HFFc6 (cell line): ENCODE measurements at places on chromosomes 4 and X.
A peak's percentile ranks its signal among the peaks of the same experiment; 100 is the strongest.

GRCh38 chr4:17284323-17285175 lies 227.3 kb downstream of the QDPR start:
- DNase-seq: no peak

DNA sequence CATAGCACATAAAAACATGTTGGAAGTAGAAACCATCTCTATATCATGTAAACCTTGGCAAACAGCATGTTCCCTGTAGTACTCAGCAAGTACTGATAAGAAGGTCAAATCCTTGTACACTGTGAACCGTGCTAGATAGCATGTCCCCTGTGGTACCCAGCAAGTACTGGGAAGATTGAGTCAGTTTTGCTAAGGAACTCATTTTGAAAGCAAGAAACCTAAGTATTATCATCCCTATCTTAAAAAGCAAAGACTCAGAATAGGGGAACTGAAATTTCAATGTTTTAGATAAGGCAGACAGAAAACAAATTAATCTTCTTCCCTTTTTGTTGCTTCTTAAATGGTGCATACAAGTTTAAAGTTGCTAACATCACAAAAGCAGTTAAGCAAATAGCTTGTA lies 180.2 kb downstream of the RBM46 start:
- DNase-seq: no peak

DNA sequence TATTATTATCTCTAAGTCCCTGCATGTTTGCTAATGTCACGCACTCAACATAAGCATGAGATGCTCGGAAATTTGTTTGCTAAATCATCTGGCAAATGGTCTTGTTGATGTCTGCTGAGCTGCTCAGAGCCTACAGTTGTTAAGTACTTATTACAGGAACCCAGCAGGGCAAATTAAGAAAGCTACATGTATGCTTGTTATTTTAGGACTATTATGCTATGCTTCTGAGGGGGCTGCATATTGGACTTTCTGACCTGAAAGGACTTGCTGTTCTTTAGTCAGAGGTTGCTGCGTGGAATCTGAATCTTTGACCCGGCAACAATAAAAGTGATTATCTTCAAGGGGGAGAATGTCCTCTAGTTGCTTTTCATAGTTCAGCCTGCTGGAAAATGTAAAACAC lies 36.3 kb upstream of the TENM3 start:
- no peak for DNase-seq

GRCh38 chr4:32658019-32658418 lies 1937.8 kb downstream of the PCDH7 start:
- no peak for DNase-seq

DNA sequence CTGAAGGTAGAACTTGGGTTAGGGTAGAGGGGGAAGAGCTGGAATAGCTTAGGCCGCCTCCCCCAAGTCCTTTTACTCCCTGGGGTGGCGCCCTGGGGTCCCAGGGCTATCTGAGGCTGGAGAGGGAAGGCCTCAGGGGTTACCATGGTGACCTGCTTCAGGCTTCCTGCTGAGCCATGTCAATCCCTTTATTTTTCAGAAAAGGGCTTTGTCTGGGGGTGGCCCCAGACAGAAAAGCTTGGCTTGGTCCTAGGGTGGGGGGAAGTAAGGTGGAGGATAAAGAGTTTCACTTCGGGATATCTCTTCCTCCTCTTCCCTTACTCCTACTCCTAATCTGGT lies 6.3 kb downstream of the EFNB1 start:
- DNase-seq: no peak

DNA sequence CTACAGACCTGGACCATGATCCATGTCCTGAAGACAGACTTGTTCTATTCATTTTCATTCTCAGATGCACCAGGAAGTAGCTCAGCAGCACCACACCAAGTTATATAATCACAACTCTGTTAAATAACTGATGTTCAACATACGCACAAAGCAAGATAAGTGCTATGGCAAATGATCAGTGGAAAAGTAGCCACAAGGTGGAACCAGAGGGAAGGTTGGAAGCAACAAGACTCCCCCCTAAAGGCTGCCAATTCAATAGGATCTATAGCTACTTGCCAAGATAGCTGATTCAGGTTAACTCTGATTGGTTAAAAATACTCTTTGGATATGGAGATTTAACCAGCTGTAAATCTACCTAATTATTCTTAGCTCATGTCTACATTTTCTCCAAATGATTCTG lies 23.7 kb upstream of the FAM47B start:
- DNase-seq: peak; percentile 69

GRCh38 chrX:23699636-23700194 lies 32.4 kb downstream of the PRDX4 start:
- DNase-seq: no peak

DNA sequence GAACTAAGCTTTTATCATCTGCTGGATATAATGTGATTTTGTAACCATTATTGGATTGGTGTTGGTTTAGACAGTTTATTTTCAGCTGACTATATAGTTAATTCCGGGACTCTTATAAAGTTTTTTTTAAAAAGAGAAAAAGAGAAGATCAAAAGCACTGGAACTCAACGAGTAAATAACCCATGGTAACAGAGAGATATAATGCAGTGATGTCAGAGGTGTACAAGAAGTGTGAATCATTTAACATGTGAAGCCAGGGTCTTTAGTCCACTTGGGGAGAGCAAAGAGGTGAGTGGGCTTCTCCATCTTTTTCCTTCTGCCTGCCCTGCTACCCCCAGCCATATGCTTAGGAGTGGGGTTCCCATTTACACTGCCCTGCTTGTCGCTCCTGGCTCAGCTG lies 3.2 kb downstream of the TMEM165 start:
- DNase-seq: no peak

- peak; percentile 3 for DNase-seq
These were observed 30.1 kb upstream of the RBMX start for GRCh38 chrX:136910565-136911035.

DNA sequence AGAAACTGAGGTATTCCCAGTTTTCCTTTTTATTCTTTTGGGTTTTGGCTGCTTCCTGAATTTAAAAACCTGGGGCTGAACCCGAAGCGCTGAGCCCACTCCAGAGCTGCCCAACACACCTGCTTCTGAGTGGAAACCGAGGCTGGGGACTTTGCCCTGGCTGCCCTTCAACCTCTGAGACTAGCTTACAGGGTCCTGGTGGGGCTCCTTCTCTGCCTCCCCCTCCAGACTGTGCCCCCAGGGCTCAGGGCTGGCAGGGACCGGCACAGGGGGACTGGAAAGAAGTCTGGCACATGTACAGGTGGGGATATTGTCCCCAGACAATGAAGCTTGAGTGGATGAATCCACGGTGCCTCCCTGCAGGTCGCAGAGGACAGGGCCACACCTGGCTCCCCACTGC lies 240.4 kb upstream of the PSAPL1 start:
- DNase-seq: no peak

GRCh38 chr4:7569810-7570783 lies 135.4 kb upstream of the PSAPL1 start:
- DNase-seq: no peak

- no peak for DNase-seq
These were observed 147.8 kb upstream of the CXXC4 start for GRCh38 chr4:104642521-104642920.

GRCh38 chrX:134948333-134949241 lies 42.2 kb upstream of the SMIM10 start:
- DNase-seq: peak; percentile 68

GRCh38 chr4:79213010-79213409 lies 112.9 kb downstream of the NAA11 start:
- DNase-seq: no peak

DNA sequence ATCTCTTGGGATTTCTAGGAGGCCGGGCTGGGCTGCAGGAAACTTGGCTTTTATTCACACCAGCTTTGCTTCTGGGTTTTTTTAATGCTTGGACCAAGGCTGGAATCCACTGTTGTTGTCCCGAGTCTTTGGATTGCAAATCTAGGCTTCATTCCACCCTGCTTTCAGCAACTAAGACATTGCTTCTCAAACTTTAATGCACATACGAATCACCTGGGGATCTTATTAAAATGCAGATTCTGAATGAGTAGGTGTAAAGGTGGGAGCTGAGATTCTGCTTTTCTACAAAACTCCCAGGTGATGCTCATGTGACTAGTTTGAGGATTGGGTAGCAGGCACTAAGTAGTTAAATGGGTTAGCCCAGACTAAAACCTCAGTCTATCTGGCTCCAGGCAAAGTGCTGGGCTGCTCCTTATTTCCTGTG lies 39.2 kb upstream of the GPC4 start:
- DNase-seq: no peak

- DNase-seq: peak; percentile 54
These were observed 16.2 kb upstream of the AFF1 start for GRCh38 chr4:86918539-86919072.

GRCh38 chr4:11151500-11151899 lies 277.2 kb downstream of the HS3ST1 start:
- DNase-seq: no peak

DNA sequence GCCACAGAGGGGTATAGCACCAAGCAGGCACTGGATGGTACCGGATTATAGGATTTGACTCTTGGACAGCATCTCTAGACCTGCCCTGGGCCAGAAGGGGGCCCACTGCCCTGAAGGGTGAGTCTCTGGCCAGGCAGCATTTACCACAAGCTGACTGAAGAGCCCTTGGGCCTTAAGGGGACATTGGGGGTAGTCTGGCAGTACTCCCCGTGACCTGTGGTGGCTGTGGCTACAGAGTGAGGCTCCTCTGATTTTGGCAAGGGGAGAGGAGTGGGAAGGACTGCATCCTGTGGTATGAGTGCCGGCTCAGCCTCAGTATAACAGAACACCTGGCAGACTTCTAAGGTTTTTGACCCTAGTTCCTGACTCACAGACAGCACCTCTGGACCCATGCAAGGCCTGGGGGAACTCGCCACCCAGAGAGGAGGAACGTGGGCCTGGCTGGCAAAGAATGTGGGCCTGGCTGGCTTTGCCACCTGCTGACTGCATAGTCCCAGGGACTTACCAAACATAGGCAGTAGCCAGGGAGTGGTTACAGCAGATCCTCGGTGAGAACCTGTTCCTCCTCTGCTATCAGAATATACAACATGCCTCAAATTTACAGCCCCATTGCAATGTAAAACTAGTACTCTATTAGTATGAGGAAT lies 48.1 kb downstream of the ABCB7 start:
- DNase-seq: no peak

- DNase-seq: peak; percentile 2
These were observed 122.1 kb upstream of the DIPK2B start for GRCh38 chrX:45322820-45323219.

- DNase-seq: no peak
These were observed 188.2 kb downstream of the SOWAHB start for GRCh38 chr4:76709772-76710090.
